ENCODE measurements at places on chromosomes 3 and 15.

DNA sequence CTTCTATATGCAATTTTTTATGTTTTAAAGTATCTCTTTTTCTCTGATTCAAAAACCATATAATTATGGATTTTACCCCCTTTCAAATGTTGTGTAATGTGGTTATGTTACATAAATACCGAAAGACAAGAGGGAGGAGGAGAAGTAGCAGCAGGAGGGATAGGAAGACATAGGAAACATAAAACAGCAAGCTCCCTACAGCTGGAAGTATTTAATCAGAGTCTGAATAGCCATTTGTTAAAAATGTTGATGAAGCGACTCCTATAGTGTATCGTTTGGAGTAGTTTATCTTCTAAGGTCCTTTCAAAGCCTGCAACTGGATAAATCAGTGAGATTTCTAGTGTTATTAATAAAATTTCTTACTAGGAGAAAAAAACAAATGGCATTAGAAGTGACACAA lies 598.1 kb upstream of the GOLIM4 start:
- DNase-seq = no peak

DNA sequence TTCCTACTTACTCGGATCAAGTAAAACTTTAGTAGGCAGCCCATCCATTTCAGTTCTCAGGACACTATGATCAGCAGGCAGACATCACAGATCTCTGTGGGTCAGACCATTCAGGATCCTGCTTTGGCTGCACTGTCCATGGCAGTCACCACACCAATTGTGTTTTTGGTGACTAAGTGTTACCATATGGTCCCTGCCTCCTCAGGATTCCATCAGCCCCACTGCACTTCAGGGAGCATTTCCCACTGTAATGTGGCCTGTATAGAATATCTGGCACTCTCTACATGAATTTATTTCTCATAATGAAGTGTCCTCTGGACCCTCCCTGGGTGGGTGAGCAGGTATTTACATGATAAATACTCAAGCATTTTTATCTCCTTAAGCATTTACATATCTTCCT lies 41.3 kb downstream of the ZNF445 start:
- no peak for DNase-seq

DNA sequence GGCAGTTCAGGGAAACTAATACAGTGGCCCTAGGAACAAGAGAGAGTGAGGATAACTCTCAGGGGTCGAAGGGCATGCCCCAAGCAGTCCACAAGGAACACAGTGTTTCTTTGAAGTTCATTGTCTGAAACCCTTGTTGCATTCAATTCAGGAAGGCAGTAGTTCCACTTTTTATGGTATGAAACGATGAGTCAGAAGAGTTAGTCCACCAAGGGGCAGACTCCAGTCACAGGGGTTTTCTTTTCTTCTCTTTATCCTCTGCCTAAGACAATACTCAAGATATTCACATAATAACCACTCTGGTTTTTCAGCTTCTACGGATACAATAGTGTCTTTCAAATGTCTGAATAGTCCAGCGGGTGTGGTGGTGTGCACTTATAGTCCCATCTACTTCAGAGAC lies 23.7 kb upstream of the TICRR start:
- peak; percentile 12 for DNase-seq

- no peak for DNase-seq
These were observed 89.5 kb upstream of the ZBED2 start for GRCh38 chr3:111684640-111685039.

DNA sequence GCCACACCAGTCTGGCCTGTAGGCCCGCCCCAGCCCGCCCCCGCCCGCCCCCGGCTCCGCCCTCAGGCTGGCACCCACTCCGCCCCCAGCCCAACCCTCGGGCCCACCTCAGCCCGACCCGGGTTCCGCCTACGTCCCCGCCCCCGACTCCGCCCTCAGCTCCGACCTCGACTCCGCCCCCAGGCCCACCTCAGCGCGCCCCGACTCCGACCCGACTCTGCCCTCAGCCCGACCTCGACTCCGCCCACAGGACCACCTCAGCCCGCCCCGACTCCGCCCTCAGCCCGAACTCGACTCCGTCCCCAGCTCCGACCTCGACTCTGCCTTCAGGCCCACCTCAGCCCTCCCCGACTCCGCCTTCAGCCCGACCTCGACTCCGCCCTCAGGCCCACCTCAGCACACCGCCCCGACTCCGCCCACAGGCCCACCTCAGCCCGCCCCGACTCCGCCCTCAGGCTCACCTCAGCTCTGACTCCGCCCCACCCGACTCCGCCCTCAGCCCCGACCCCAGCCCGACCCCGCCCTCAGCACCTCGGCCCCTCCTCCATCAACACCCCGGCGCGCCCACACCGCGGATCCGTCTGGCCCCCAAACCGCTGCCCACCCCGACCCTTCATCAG lies at the start of gene RAB43:
Gene RAB43, minus strand, starts transcription at position 13 of the 620 bp plus-strand sequence. CDS start 315 bp downstream, outside the sequence.
- peak; percentile 81 for DNase-seq

- peak; percentile 15 for DNase-seq
These were observed 215.0 kb upstream of the IGF1R start for GRCh38 chr15:98433346-98433745.

DNA sequence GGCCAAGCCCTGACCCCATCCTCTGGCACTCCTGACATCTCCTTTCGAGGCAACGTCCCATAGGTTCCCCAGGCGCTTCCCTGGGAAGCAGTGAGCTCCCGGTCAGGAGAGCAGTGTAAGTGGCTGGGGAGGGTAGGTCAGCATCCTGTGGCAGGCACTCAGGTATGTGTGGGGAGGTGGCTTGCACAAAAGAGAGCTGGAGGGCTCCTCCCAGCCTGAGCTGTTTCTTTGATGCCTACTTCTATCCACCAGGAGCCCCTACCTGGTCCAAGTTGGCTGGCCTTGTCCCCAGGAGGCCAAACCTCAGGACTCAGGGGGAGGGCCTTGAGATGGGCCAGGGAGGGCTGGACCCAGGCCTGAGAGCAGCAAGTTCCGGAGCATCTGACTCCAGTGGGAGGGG lies 31.7 kb upstream of the LINGO1 start:
- no peak for DNase-seq

DNA sequence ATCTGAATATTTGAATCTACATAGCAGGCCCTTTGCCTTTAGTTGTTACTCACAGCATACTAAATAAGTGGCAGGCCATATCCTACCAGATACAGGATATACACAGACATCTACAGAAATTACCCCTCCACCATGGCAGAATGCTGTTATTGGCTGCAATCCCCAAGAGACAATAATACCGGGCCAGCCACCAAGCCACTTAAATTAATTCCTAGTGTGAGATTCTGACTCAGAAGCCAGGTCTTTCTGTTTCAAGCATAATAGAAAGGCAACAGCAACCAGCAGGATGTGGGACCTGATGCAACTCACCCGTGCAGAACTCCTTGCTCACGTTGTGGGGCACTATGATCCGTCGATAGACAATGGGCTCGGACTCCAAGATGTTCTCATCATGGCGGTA lies 39.8 kb downstream of the CLK3 start:
- peak; percentile 15 for DNase-seq

GRCh38 chr3:158465074-158465473 lies 105.9 kb upstream of the MLF1 start:
- no peak for DNase-seq
